ENCODE measurements at places on chromosomes 3 and 15.
A peak's percentile ranks its signal among the peaks of the same experiment; 100 is the strongest.

GRCh38 chr15:89075846-89076245 lies 12.4 kb upstream of the ABHD2 start:
- DNase-seq: no peak

- no peak for DNase-seq
Measured at GRCh38 chr3:59777667-59778077, 727.8 kb upstream of the CFAP20DC start.

DNA sequence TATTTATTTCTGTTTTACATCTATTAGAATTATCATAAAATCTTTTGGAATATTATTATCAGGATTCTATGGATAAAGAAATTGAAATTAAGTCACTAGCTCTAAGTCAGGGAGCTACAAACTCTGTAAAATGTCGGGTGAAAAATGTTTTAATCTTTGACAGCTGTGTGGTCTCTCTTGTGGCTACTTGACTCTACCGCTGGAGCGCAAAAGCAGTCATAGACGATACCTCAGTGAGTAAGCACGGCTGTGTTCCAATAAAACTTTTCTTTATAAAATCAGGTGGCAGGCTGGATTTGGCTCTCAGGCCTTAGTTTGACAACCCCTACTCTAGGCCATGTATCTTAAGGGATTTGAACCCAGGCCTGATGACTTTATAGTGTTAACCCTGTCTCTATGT lies 88.5 kb upstream of the PFN2 start:
- DNase-seq: no peak

GRCh38 chr3:33525232-33525631 lies 85.0 kb upstream of the UBP1 start:
- no peak for DNase-seq

DNA sequence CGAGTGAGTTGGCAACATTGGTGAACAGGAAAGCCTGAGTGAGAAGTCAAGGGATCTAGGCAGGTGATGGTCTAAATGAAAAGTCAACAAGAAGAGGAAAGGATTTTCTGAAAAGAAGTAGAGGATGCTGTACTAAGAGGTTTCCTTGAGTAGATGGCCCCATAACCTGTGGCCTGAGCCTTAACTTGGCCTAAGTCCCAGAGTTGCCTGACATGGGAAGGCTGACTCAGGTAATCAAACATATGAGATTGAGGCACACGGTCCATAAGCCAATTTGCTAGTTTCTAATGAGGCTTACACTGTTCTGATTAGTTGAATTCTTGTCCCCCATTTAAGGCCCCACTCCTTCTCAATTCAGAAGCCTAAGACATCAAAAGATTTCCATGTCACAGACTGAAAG lies 262.5 kb upstream of the LMCD1 start:
- no peak for DNase-seq

- peak; percentile 64 for DNase-seq
Measured at GRCh38 chr15:90306560-90306959, 41.1 kb downstream of the NGRN start.

DNA sequence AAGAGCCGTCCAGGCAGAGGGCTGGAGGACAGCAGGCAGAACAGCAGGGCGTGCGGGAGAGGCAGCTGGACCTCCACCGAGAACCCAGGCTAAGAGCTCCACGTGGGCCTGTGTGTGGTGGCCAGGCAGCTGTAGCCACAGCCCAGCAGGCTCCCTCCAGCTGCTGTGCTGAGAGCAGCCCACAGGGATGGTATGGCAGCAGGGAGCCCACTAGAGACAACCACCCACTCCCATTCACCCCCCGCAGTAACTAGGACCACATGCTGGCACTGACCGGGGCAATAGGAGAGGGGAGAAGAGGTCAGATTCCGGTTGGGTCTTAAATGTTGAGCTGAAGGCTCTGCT lies 25.6 kb upstream of the MUSTN1 start:
- no peak for DNase-seq

- peak; percentile 49 for DNase-seq
Measured at GRCh38 chr3:66038726-66039589, at the start of gene MAGI1. MAGI1 (minus strand) TSS chr3:66038918; CDS start chr3:66038308, 610 bp downstream.

DNA sequence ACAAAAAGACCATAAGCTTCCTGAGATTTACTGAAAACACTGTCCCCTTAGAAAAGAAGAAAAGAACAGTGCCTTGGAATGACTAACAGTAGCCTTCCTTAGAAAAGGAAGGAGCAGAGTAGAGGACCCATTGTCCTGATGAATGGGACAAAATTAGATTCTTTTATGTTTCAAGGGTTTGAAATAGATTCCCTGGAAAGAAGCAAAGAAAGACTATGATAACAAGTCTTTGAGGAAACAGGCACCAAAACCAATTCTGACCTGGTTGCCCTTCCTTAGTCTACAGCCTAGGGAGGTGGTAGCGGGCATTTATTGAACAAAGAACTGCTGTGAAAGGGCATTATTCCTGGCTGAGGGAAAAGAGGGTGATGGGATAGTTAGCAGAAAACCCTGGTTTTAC lies 1024.8 kb downstream of the TBL1XR1 start:
- no peak for DNase-seq

GRCh38 chr3:40924559-40925141 lies 274.7 kb upstream of the CTNNB1 start:
- DNase-seq: no peak

DNA sequence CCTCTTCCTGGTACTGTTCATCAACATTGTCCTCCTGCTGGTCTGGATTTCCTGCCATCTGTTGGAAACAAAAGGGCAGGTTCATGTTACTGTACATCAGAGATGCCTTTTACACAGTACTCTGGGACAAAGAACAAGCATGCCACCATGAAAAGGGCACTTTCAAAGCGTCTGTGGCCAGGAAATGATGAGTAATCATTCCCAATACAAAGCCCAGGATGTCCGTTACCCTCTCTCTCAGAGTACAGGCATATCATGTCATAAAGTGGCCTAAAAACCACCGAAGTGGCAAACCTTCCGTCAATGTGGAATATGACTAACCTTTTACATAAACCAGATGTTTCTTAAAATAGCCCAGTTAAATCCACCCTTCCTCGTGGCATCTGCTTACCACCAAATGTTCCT lies 71.2 kb downstream of the GOLIM4 start:
- DNase-seq: peak; percentile 24

GRCh38 chr3:114418724-114419543 lies 125.1 kb downstream of the TIGIT start:
- no peak for DNase-seq

GRCh38 chr3:186166491-186167288 lies 57.8 kb upstream of the ETV5 start:
- no peak for DNase-seq

GRCh38 chr3:78791753-78792152 lies 976.0 kb downstream of the ROBO1 start:
- no peak for DNase-seq

GRCh38 chr3:190680691-190681090 lies 166.8 kb downstream of the IL1RAP start:
- no peak for DNase-seq

GRCh38 chr3:39811561-39811960 lies 2.2 kb downstream of the MYRIP start:
- no peak for DNase-seq

GRCh38 chr3:26708501-26708900 lies 85.9 kb downstream of the LRRC3B start:
- no peak for DNase-seq

- DNase-seq: no peak
Measured at GRCh38 chr15:101372149-101372577, 77.1 kb upstream of the SNRPA1 start.

DNA sequence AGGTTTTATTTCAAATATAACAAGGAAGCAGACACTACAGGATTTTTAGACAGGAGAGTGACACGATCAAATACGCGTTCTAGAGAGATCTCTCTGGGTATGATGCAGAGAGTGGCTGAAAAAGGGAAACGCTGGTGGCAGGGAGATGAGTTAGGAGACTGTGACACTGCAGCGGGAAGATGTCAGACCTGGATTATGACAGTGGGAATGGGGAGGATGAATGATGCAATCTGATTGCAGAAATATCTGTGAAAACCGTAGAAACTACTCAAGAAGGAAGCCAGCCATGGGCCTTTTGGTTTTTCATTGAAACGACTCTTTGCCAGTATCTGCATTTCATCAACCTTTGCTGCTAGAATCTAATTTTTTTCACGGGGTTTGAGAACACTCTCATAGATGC lies 157.9 kb downstream of the FAM43A start:
- DNase-seq: no peak

- no peak for DNase-seq
Measured at GRCh38 chr3:118244761-118245160, 789.9 kb downstream of the IGSF11 start.
